ENCODE measurements at places on chromosomes 2 and 18.

- DNase-seq = no peak
These were observed 11.2 kb upstream of the STK17B start for GRCh38 chr2:196182439-196183171.

GRCh38 chr2:94861308-94862152 is 9.7 kb upstream of the TEKT4 start:
- no peak for DNase-seq

- DNase-seq = no peak
These were observed 714.6 kb upstream of the LRATD1 start for GRCh38 chr2:13917958-13918357.

DNA sequence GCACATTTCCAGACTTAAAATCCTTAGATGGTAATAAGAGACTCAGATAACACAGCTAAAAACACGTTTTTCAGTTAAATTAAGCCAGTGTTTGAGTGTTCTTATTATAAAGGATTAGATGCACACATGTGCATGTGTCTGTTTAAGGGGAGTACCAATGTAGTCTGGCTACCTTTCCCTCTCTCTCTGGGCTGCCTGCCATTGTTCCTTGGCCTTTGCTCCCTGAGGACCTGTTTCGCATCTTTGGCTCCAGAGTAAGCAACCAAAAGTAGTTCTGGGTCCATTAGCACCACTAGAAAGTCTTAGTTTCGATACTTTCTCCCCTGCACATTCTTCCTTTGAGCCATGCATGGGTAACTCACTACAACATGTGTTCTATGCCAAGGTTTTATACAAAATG is 228.3 kb downstream of the TPGS2 start:
- no peak for DNase-seq

- DNase-seq = no peak
These were observed 151.0 kb downstream of the HDAC4 start for GRCh38 chr2:239249776-239250175.

GRCh38 chr18:48160622-48161021 is 230.2 kb upstream of the SMAD2 start:
- no peak for DNase-seq

GRCh38 chr18:9536354-9537152 is 61.2 kb downstream of the RALBP1 start:
- DNase-seq = no peak

DNA sequence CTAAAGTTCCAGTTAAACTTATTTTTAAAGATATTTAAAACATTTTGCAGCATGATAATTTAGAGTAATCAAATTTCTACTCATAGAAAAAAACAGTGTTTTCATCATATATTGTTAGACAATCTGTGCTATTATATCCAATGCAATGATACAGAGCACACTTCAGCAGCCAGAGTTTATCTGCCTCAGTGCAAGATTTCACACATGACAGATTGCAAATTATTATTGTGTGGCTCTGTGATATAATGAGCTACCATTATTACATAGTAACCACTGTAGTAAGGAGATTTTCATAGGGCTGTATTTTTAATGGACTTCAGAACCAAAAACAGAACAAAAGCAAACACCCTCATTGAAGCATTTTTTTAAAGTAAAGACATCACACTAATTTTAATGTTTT is 762.4 kb downstream of the DSC3 start:
- DNase-seq = no peak

- DNase-seq = no peak
These were observed 355.2 kb downstream of the GALNT13 start for GRCh38 chr2:154226931-154227330.

GRCh38 chr2:11703700-11704099 is 33.7 kb upstream of the NTSR2 start:
- DNase-seq = peak; percentile 51

DNA sequence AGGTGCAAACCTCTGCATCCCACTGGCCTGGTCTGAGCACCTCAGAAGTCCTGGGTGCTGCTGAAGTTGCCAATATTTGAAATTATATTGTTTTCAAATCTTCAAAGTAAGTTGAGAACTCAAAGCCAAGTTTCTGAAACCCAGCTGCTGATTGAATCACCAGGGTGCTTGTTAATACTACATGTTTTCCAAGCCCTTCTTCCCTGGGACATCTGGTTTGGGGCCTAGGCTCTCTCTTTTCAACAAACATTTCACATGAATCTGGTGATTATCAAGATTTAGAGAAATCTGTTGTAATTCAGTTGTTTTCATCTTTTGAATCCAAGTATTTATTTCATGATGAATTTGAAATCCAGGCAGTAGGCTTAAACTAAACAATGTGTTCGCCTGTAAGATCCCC is 24.4 kb downstream of the MLPH start:
- no peak for DNase-seq

DNA sequence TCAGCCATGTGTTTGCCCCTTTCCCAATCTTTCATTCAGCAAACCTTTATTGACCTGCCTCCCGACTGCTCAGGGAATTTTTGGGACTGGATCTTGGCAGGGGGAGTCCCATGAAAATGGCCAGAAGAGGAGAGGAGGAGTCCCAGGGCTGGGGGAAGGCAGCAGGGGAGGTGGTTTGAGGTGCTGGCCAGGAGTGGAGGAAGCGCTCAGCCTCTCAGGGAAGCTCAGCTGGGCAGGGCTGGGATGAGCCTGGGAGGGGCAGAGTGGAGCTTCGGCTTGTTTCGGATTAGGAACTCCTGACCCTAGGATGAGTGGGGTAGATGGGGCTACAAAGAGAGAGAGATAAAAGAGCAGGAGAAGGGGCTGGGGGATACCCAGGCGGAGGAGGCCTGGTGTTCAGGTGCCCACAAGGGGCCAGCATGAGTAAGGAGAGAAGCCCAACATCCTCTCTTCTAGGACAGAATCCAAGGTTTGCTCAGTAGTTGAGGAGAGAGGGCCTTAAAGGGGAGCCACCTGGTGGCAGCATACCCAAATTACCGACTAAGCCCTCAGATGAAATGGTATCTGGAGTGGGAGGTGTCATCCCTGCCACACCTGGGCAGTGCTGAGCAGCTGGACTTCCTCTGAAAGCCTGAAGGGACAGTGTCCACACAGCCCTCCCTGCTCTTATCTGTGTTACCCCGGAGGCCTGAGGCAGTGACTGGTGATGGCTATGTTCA is 91.1 kb downstream of the INHBB start:
- DNase-seq = no peak

DNA sequence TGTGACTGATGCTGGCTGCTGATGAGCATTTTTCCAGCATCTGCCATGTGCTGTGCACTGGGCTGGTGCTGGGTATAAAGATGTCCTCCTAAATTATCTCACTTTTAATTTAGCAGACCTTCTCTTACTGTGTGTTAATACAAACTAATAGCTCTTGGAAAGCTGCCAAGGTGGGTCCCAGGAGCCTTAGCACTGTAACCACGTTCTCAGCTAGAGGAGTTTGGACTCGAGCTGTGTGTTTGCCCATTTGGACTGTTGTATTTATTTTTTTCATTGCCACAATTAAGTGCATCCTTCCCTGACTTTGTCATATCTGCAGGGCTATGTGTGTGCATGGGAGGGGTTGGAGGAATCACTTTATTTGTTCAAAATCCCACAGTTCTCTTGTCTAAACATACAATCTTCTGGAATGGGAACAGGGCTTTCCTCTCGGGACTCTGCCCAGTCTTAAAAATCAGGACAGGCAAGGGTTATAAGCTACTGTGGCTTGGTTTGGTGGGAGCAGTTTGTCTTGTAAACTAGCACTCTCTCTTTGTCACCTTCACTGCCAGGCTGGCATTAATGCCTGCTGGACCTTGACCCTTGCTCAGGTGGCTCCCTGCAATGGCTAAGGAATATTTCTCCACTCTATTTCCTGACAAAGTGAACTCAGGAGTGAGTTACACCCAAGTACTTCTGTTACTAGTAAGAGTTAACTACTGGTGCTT is 129.7 kb upstream of the MGAT5 start:
- no peak for DNase-seq

DNA sequence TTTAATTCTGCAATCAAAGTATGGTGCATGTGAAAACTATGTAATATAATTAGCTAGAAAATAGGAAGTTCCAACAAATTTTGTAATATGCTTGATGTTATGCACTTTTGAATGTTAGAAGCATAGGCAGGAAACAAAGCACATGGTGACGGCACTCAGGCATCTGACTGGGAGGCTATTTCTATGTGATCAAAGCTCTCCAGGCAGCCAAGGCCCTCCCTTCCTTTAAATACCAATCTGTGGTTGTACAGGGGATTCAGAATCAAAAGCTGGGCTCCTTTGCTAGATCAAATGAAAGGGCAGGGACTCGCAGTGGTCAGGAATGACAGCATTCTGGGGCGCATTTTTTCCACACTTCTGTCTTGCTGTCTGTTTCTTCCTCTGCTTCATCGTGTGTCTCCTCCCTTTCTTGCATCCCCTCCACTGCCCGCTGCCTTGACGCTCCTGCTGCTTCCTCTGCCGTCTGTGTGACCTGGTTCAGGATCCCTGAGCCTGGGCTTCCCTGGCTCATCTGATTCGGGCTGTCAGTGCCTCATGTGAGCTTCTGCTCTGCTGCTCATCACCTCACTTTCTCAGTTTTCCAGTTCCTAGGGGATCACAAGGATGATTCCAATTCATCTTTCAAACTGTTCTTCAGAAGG is 30.9 kb downstream of the TMEM182 start:
- no peak for DNase-seq

DNA sequence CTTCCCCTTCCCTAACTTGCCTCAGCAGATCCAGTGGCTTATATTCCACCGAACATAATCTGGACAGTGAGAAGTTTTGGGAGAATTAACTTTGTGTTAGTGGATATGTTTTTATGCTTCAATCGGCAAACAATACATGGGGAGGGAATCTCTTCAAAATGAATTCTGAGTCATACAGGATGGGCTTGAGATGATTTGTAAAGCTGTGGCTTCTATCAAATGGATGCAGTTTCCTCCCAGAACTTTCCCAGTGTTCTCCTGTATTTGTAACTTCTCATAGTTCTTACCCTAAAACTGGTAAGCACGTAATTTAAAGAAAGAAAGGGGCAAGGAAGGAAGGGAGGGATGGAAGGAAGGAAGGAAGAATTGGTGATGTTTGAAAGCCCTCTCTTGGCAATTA is 36.8 kb downstream of the PDCL3 start:
- DNase-seq = no peak

DNA sequence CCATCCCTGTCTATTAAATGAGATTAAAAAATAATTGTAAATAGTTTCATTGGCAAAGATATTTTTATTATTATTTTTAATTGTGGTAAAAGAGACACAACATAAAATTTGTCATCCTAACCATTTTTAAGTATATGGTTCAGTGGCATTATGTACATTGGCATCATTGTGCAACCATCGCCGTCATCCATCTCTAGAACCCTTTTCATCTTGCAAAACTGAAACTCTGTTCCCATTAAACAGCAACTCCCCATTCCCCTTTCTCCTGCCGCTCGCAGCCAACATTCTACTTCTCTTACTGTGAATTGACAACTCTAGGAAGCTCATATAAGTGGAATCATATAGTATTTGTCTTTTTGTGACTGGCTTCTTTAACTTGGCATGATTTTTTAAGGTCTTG is 25.3 kb downstream of the LAMA3 start:
- no peak for DNase-seq

- DNase-seq = no peak
These were observed 46.1 kb upstream of the GRHL1 start for GRCh38 chr2:9905413-9905812.

DNA sequence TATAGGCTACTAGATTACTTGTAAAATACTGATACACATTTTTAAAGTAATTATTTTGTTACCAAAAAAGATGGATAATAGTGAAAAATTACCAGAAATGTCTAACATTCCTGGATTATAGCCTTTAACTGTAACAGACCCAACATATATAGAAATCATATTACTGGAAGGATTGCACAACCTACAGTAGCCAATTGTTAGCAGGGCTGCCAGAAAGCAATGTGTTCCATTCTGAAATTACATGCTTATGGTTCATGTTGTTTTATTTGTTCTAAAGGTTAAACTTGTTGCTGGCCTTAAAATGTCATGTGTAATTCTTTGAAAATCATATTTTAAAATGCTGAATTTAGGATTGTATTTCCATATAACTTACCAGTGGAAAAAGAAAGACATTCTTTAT is 793.6 kb upstream of the ACVR2A start:
- no peak for DNase-seq

DNA sequence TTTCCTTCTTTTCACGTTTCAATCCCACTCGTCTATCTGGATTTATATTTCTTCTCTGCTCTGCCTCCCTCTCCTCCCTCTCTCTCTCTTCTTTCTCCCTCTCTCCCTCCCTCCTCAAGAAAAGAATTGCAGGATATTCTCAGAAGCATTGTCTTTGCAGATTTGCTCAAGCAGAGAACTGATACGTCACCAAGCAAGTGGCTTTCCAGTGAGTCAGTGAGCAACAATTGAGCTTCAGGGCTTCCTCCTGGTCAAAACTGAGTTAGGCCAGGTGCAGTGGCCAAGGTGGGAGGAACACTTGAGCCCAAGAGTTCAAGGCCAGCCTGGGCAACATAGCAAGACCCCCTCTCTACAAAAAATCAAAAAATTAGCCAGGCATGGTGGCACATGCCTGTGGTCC is 151.1 kb downstream of the SMAD2 start:
- no peak for DNase-seq

DNA sequence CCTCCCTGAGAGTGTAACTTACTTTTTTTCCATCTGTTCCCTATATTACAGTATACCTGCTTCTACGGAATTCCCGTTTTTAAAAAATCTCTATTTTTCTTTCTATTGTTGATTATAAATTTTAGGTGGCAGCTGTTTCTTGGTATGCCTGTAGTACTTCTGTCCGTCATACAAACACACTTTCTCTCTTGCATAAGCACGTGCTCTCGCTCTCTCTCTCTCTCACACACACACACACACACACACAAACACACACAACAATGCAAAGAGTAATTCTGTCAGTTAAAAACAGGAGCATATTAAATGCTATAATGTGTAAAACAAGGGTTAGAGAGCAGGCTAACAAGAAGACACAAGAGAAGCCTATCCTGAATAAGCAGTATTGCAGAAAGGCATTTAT is 140.5 kb downstream of the THADA start:
- no peak for DNase-seq

DNA sequence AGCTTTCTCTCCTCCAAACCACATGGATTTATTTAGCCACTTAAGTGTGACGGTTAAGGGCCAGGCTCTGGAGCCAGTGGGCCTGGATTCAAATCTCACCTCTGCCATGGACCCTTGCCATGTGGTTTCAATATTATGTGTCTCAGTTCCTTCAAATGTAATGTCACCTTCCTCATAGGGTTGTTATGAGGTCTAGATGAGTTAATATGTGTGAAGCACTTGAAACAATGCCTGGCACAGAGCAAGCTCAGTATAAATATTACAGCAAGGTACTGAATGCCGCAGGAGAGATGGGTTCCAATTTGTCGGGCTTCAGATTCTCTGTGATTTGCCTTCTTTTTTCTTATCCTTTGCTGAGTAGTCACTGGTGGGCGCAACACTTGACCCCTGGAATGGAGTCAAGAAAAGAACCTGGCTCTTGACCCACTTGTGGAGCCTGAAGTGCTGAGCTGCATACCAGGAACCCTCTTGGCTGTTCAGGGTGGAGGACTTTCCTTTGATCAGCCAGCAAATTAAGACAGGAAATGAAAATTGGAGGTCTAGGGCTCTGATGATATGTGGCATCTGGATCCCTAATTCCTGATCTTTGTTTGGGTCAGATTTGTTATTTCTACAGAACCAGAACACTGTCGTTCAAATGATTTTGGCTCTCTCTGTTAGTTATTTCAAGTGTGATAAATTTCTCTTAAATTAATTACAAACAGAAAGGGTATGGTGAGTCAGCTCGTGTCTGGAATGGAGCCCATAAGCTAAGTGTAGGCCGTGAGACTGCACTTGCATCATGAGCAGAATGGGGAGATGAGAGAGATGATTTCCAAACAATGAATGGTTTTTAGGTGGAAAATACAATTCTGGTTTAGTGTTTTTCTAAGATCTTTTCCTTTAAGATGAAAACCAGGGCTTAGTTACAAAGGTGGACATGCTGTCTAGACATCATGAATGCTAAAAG is 293.0 kb downstream of the KCNS3 start:
- DNase-seq = no peak
